ENCODE measurements at places on chromosomes 2 and 18. TPM values are rescaled to one million over a fixed set of nuclear protein-coding genes. Genes with fewer than 3 reads are reported as not detected.

SNTG2 gene
- not detected for total RNA-seq

STARD6 gene
- total RNA-seq = not detected

GNAL gene
- 1.3 TPM for total RNA-seq

PROKR1 gene
- total RNA-seq = not detected

NT5C1B gene
- not detected for total RNA-seq

TSPYL6 gene
- not detected for total RNA-seq

SCN9A gene
- total RNA-seq = 6.8 TPM

KDM3A gene
- total RNA-seq = 44.8 TPM

DNA sequence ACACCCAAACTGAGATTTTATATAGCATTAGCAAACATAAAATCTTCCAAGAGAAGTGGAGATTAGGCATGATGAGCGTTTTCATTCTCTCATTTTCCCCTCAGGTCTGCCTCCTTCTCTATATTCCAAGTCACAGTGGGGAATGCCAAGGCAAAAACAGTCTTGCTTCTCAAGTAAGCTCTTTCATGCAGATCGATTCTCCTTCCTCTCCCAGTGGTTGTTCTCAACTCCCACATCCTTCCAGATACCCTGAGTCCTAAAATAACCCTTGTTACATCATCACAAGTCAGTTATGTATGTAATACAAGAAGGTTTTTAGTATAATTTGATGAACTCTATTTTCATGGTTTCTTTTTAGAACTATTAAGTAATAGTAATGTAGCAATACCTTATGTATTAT lies 150.6 kb downstream of the TXNL1 start:
- no peak overlapping the region for H3K27ac ChIP-seq
- H3K4me1 ChIP-seq = no peaks in the 10 kb centered on the region
- DNase-seq = no peak
- no peak overlapping the region for H3K4me3 ChIP-seq

GRCh38 chr2:3467654-3468053 lies 51.7 kb downstream of the ADI1 start:
- H3K27ac ChIP-seq = no peak overlapping the region
- H3K4me1 ChIP-seq = peaks cover 7% of the 10 kb centered on the region
- H3K4me3 ChIP-seq = no peak overlapping the region
- no peak for DNase-seq

- peaks cover 5% of the 10 kb centered on the region for H3K36me3 ChIP-seq
- no peaks in the 10 kb centered on the region for H3K4me1 ChIP-seq
- no peak overlapping the region for H3K4me3 ChIP-seq
These were observed 68.1 kb downstream of the SMAD4 start for GRCh38 chr18:51098082-51098481.

DNA sequence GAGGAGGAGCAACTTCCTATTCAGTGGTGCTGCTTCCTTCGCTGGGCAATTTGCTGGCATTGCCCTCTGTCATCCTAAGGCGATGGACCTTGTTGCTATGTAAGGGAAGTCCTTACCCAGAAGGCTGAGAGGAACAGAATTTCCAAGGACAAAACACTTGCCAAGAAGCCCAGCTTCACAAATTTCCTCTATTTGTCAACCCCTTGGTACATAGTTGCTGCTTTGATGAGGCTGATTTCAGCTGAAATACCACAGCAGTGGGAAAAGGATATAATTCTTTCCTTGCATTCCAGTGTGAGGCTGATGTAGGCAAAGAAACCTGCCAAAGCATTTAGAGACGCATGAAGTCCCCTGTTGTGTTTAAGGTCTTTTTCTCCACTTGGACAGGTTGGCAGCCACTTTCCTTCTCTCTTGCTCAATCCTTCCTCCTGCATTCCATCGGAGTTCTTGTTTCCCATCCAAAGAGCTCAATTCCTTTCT lies 16.4 kb upstream of the ST3GAL5 start:
- no peak overlapping the region for H3K4me3 ChIP-seq
- DNase-seq = no peak
- H3K36me3 ChIP-seq = no peaks in the 10 kb centered on the region
- H3K4me1 ChIP-seq = peaks cover 27% of the 10 kb centered on the region
